Glutamatergic neuron (in vitro differentiated cells): ENCODE measurements at places on chromosomes 7 and 10. TPM values are rescaled to one million over a fixed set of nuclear protein-coding genes. Genes with fewer than 3 reads are reported as not detected.
A peak's percentile ranks its signal among the peaks of the same experiment; 100 is the strongest.

GRCh38 chr10:80642661-80643060 is 105.0 kb downstream of the SH2D4B start:
- H3K4me3 ChIP-seq = no peak overlapping the region
- H3K27ac ChIP-seq = no peak overlapping the region
- H3K4me1 ChIP-seq = no peaks in the 10 kb centered on the region
- no peaks in the 10 kb centered on the region for H3K36me3 ChIP-seq
- peaks cover 3% of the 10 kb centered on the region for H3K27me3 ChIP-seq

DNA sequence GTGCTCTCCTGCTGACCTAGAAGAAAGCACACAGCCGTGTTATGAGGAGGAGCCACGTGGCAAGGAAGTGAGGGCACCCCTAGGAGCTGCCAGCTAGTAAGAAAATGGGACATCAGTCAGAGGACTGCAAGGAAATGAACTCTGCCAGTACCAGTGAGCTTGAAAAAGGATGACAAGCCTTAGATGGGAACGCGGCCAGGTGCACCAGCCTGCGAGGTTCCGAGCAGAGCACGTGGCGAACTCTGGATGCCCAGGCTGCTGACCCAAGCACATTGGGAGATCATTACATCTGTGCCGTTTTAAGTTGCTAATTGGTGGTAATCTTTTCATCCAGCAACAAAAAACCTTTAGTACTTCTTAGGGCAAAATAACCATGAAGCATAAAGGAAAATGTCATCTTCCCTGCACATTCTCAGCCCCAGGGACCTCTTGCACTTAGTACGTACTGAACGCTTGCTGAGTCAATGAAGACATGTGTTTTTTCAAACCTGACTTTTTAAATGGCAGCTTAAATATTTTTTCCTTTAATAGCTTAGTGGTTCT is 69.4 kb downstream of the AMZ1 start:
- H3K36me3 ChIP-seq = no peaks in the 10 kb centered on the region
- H3K4me3 ChIP-seq = no peak overlapping the region
- peaks cover 11% of the 10 kb centered on the region for H3K27me3 ChIP-seq
- DNase-seq = no peak
- H3K27ac ChIP-seq = peak overlapping the region; percentile 92
- H3K4me1 ChIP-seq = peaks cover 45% of the 10 kb centered on the region

Gene TMEM213
- not detected for total RNA-seq

DNA sequence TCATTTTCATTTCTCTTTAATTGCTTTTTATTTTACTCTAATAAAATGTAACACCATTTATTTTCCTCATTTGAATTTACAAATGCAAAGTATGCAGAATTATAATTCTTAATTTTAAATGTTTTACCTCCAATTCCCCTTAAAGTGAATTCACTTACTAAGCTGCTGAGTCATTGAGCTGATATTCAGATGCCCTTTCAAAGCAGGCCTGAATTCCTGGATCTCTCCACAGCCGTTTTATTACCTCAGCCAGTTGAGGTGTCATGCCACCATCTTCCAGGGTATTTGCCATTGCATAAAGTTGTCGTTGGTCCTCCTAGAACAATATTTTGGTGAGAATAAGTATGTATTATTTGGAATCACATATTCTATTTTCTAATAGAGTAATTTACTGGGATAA is 33.2 kb downstream of the GNAT3 start:
- DNase-seq = no peak
- H3K36me3 ChIP-seq = no peaks in the 10 kb centered on the region
- H3K4me1 ChIP-seq = peaks cover 15% of the 10 kb centered on the region

Gene GBX1
- total RNA-seq = not detected

- no peak overlapping the region for H3K4me3 ChIP-seq
- H3K27me3 ChIP-seq = no peaks in the 10 kb centered on the region
- no peak for DNase-seq
- no peak overlapping the region for H3K27ac ChIP-seq
- H3K4me1 ChIP-seq = peaks cover 3% of the 10 kb centered on the region
- no peaks in the 10 kb centered on the region for H3K36me3 ChIP-seq
Measured at GRCh38 chr10:75717126-75717916, 285.9 kb downstream of the LRMDA start.
